ENCODE measurements at places on chromosomes 16 and 17.

DNA sequence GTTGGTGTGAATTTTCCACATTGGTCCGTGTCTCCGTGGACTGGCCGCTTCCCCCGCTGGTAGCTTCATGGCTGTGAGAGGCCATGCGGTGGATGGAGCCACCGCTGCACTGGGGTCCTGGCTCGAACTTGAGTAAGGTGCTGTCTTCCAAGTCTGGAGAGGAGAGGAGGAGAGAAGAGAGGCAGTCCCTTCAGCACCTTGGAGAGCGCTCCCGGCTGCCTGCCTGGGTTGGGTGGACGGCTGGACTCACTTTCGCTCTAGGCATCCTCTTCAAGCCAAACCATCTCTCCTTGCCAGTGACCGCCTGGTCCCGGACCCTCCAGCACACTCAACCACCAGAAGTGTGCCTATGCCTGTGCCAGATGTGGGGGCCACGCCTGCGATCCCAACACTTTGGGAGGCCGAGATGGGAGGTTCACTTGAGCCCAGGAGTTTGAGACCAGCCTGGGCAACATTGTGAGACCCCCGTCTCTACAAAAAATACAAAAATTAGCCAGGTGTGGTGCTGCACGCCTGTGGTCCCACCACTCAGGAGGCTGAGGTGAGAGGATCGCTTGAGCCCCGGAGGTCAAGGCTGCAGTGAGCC is 6.2 kb downstream of the JPH3 start:
- DNase-seq, result peak; percentile 60

DNA sequence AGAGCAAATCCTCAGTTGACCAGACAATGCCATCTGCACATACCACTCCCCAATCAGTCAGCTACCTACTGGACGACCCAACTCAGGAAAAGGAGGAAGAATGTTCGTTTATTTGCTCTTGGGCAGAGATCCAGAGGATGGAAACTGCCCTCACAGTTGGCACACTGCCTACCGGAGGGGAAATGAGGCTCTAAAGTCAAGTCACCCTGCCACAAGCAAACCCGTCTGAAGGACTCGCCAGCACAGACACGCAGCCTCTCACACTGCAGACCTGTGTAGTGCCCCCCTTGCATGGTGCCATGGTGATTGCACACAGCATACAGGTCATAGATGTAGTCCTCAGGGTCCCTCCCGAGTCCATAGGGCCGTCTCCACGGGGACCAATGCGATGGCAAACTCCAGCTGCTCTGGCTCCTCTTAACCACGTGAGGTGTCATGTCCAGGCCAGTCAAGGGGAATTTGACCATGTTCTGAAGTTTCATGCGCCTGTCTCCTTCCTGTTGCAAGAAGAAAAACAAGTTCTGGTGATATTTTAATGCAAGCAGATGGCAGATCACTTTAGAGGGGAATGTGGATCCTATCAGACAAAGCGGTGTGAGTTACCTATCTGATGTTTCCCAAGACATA is 69.5 kb downstream of the USP31 start:
- no peak for DNase-seq

- DNase-seq, result peak; percentile 11
These were observed 13.2 kb downstream of the JPT2 start for GRCh38 chr16:1691276-1691675.

GRCh38 chr17:38428643-38429371 is 543 bp downstream of the ARHGAP23 start:
- DNase-seq, result peak; percentile 65

GRCh38 chr16:26275021-26275590 is 583.3 kb downstream of the HS3ST4 start:
- no peak for DNase-seq
